K562 (cell line): ENCODE measurements at places on chromosomes 2 and 18.

GRCh38 chr2:17752892-17753802, 463 bp downstream of the SMC6 start:
- DNase-seq: peak; percentile 52

GRCh38 chr18:62526098-62527025, 3.5 kb downstream of the ZCCHC2 start:
- peak; percentile 74 for DNase-seq

DNA sequence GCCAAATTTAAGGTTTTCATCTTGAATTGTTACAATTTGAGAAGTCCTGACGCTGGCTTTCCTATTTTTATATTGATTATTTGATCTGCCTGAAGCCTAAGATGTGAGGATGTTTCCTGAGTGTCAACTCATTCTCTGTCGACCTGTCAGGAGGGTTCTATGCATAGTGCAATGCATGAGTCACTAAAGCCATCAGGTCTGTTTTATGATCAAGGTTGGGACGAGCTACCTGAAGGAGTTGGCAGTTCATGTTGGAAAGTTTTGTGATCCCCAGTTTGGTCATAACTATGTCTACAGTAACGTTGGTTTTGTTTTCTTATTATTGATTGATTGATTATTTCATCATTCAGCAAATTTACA, 71.2 kb downstream of the NABP1 start:
- DNase-seq: no peak

GRCh38 chr2:29326926-29327325, 211.7 kb downstream of the CLIP4 start:
- DNase-seq: no peak

GRCh38 chr2:61044636-61045035, 21.0 kb upstream of the SANBR start:
- DNase-seq: no peak

DNA sequence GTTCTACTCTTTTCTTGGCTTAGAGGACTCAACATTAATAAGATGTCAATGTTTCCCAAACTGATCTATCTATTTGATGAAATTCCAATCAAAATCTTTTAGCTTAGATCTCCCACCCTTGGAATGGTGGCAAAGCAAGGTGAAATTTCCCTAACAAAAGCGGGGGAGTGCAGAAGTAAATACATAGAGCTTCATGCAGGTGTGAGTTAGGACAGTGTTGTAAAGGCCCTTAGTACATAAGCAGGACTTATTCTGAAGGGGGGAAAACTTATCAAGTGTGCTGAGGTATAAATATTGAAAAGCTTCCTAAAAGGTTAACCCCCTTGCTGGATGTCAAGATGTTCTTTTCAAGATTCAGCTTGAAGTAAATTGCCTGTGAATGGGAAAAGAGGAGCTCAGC, 608.6 kb upstream of the CELF4 start:
- DNase-seq: no peak

GRCh38 chr2:239275847-239276831, 124.7 kb downstream of the HDAC4 start:
- DNase-seq: no peak

GRCh38 chr18:12779456-12779855, 76.6 kb downstream of the PSMG2 start:
- DNase-seq: no peak

GRCh38 chr2:139217641-139218040, 437.5 kb upstream of the NXPH2 start:
- DNase-seq: no peak

GRCh38 chr2:191649519-191649918, 28.4 kb upstream of the NABP1 start:
- no peak for DNase-seq

- DNase-seq: no peak
Measured at GRCh38 chr18:65422544-65423136, 328.2 kb upstream of the CDH7 start.

DNA sequence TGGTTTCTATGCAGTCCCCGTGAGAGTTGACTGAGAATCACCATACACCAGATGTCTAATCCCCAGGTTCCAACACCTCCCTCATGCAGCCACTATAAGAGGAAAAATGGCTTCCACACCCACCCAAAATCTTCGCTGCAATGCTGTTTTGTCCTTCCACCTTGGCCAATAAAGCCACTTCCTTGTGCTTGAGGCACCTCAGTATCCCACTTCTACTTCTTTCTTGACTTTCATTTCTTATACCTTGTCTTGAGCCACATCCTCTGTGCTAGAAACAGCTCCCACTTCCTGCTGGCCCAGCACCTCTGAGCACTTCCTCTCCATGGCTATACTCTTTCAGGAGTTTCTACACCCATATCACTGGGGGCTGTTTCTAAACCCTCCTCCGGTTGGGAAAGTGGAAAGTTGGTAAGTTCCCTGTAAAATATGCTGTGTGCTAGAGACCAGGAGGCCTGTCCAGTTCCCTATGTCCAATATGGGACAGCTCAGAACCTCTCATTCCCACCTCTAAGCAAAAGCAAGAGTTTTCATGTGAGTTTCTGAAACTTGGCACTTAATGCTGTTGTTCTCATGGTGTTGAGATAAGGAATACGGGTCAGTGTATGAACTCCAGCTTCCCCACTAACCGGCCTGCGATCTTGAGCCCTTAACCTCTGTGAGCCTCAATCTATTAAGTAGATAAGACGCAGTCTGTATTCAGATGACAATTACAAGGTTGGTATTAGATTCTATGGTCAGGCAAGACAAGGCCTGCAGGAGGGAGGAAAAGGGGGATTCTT, 209.1 kb upstream of the ID2 start:
- no peak for DNase-seq

DNA sequence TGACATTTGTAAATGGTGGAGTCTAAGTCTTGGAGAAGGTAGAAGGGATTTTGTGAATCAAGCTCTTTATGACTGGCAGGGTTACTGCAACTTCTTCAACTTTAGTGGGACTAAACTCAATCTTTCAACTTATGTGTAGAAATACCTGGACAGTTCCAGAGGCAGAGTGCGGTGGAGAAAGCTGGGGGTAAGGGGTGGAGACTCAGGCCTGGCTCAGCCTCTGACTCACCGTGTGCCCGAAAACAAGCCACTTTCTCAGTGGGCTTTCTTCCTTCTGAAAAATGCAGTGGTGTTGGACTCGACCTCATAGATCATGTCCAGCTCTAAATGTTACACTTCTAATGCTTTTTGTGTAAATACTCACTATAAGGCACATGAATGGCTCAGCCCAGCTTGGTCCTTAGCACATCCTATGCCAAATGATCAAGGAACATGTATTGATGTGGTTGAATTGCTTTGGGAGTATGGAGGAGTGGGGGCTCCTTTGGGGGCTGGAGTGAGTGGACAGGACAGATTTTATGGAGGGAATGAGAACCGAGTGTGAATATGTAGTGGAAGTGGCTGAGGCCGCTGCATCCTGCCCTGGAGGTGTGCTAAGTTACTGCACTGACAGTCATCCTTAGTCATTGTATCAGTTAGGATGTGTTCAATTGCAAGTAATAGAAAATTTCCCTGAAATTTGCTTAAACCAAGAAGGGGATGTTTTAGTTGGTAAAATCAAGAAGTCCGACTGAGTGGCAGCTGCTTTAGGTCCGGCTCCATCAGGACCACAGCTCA, 32.2 kb upstream of the IGFBP5 start:
- no peak for DNase-seq

DNA sequence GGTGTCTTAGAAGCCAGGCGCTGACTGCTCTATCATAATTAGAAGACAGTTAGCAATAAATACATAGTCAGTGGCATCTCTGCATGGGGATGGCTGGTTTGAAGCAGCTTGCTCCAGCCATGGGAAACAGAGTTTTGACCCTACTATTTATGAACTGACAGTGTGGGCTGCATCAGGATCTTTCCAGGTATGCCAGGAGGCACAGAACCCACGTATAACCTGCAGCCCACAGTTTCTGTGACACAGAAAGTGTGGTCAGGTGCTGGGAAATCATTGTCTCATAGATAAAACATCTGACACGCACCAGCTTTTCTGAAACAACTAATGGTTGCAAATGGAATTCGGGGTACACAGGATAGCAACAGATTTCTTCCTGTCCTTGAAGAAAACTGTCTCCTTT, 34.7 kb downstream of the INPP4A start:
- DNase-seq: no peak

GRCh38 chr2:135299165-135299564, 231.9 kb downstream of the ZRANB3 start:
- DNase-seq: no peak

DNA sequence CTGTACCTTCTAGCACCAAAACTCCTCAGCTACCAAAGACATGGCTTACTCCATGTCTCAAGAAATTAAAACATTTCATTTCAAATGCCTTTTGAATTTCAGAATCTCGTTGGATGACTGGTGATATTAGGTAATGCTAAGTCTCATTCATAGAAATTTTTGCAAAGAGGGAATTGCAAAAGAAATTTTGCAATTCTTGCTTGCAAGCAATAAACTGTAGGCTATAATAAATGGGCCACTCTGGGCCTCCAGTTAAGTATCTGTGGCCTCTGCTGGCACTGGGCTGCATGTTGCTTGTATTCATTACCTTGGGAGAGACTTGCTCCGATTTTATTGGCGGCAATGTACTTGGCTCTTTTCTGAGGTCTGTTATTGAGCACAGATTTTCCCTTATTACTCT, 2.8 kb upstream of the LCLAT1 start:
- DNase-seq: no peak

- DNase-seq: no peak
Measured at GRCh38 chr2:40455661-40456060, 3.8 kb upstream of the SLC8A1 start.

- no peak for DNase-seq
Measured at GRCh38 chr18:8221452-8221851, 387.8 kb upstream of the RAB12 start.

- DNase-seq: no peak
Measured at GRCh38 chr2:211901226-211901846, 637.3 kb downstream of the ERBB4 start.

DNA sequence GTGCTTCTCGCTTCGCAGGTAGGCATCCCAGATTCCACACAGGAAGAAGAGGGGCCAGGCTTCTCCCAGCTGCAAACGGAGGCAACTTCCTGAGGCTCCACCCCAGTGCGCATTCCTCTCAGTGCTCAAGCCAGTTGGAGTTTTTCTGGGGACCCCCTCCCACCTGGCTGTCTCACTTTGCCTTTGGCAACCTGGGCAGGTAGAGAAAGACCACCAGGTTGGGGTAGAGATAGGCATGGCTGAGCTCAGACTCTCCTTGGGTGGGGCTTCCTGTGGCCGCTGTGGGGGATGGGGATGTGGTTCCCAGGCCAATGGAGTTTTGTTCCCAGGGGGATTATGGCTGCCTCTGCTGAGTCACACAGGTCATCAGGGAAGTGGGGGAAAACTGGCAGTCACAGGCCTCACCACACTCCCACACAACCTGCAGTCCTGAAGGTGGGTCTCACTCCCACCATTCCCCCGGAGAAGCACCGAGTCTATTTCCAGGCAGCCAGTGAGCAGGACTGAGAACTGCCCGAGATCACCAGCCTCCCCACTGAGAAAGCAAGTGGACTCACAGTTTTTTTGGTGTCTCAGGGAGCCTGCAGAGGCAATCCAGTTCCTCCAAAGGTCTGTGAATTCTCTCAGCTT, 38.1 kb downstream of the SLC39A10 start:
- peak; percentile 41 for DNase-seq

GRCh38 chr2:228516019-228516418, 334.5 kb upstream of the SPHKAP start:
- DNase-seq: no peak

DNA sequence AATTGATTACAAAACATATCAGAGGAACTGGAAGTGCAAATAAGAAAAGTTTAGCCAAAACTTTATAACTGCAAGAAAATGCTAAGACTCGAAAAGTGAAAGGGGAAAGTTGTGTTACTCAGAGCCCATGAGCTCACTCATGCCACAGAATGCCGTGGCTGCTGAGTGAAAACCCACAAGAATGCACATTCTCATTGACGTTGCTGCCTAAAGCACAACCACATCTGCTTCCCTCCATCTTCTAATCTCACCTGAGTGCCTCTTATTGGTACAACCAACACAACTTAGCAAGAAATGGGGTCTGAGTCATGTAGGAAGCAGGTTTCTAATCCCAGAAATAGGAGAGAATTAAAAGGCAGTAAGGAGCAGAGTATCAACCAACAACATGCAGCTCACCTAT, 259.7 kb downstream of the LNPK start:
- no peak for DNase-seq

DNA sequence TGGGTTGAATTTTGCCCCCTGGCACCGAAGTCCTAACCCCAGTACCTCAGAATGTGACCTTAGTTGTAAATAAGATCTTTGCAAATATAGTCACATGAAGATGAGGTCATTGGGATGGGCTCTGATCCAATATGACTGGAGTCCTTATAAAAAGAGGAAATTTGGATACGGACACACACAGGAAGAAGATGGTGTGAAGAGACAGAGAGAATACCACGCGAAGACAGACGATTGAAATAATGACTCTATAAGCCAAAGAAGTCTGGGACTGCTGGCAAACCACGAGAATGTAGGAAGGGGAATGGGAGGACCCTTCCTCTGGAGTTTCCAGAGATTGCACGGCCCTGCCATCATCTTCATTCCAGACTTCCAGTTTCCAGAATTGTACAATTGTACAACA, 98.6 kb downstream of the CPO start:
- no peak for DNase-seq

DNA sequence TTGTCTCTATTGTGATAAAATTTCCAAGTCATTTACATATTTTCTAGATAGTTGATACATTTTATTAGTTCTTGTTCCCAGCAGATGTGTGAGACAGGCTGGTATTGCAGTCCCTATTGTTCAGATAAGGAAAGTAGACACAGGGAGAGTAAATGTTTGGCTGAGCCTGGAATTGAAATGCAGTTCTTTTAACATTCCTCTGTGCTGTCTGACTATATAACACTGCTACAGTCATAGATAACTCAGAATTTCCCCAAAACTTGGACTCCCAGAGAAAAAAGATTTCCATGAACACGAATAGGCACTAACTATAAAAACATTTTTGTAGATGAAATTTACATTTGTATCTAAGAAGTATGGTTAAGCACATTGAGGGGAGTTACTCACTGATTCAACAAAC, 71.4 kb downstream of the PLCL1 start:
- no peak for DNase-seq

DNA sequence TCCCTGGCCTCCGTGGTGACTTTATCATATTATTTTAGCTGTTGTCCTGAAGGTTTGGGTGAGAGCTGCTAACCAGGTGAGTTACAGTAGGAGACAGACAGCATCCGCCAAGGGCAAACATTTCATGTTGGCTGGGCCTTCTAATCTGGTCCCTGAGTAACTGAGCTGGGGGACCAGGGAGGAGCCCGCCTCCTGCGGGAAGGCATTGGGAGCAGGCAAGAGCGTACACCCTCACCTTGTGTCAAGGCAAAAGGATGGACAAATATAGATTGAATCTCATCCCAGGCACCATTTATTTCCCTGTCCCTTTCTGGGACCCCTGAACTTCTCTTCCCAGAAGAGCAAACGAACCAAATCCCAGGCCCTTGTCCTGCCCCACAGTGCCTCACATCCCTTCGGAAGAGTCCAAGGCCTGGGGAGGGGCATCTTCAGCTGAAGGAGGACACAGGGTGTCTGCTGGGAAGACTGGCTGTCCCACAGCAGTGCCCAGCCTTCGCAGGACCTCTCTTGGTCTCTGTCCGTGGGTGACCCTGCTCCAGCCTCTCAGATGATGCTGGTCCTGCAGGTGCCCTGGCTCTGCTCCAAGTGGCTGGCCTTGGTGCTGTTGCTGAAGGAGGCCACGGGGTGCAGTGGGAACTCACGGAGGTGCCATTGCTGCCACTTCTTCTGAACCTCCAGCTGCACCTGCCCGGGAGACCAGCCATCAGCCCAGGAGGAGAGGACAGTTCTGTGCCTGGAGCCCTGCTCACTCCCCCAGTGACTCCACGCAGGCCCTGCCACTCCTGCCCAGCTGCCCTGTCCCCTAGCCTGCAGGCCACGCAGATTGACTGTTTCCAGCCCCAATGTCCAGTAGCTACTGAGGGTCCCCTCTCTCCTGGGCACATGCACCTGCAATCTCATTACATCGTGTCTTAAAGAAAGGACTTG, 8.2 kb downstream of the TMEM37 start:
- no peak for DNase-seq
